ENCODE measurements at places on chromosomes 3 and 15.

- DNase-seq, result no peak
Measured at GRCh38 chr15:43314171-43314570, 16.2 kb downstream of the LCMT2 start.

DNA sequence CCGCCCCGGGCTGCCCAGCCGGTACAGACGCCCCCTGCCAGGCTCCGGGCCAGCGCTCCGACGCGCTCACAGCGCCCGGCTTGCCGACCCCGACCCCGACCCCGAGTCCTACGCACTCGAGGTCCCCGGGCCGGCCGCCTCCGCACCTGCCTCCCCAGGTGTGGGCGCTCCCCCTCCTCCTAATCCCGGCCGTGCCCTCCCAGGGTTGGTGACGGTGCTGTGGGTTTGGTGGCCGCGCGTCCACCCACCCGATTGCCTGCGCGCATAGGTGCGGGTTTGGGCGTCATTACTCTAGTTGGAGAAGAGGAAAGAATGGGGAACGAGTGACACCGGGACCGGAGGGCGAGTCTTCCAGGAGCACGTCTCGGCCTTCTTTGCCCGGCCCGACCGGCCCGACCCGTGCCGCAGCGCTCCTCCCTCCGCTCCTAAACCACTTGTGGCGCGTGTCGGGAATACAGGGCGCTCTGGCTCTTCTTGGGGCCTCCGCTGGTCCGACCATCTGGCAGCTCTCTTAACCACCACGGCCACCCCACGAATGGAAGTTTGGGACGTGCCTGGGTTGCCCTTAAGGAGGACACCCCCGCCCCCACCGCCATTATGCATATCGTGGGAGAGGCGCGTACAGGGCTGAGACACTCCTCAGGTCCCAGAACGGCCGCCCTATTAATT is 810 bp upstream of the THRB start:
- DNase-seq, result no peak

- DNase-seq, result no peak
Measured at GRCh38 chr3:45412763-45413162, 24.4 kb downstream of the LARS2 start.

- no peak for DNase-seq
Measured at GRCh38 chr3:32198714-32199113, 39.8 kb upstream of the CMTM8 start.

- DNase-seq, result no peak
Measured at GRCh38 chr3:127053450-127053849, 70.5 kb downstream of the PLXNA1 start.

GRCh38 chr3:46632792-46633191 is 20.5 kb downstream of the FAM240A start:
- no peak for DNase-seq

DNA sequence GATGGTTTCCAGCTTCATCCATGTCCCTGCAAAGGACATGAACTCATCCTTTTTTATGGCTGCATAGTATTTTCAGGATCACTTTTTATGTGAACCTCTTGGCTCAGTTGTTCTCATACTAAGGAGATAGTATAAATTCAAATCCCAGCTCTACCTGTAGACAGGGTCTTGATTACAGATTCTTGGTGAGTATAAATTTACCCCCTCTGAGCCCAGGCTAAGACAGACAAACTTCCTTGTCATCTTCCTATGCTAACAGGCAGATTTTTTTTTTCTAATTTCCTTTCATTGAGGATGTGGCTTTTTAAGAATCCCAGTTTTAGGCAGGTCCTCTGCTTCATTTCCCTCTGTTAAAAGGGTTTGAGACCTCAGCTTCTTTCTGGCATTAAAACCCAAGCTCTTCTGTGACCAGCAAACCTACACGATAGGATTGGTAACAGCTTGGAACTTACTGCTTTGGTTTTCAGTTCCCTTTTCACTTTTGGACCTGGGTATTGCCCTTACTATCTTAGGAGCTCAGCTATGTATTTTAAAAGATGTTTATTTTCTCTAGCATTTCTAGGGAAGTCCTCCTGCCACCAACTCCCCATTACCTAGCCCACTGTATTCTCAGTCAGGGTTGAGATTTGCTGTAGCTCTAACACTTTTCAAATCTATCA is 72.5 kb downstream of the VPS8 start:
- no peak for DNase-seq

GRCh38 chr3:124582196-124582595 is 148.1 kb upstream of the UMPS start:
- no peak for DNase-seq

- DNase-seq, result no peak
Measured at GRCh38 chr15:38642689-38643270, 78.2 kb upstream of the RASGRP1 start.

GRCh38 chr15:33152502-33153109 is 41.9 kb downstream of the FMN1 start:
- DNase-seq, result no peak

DNA sequence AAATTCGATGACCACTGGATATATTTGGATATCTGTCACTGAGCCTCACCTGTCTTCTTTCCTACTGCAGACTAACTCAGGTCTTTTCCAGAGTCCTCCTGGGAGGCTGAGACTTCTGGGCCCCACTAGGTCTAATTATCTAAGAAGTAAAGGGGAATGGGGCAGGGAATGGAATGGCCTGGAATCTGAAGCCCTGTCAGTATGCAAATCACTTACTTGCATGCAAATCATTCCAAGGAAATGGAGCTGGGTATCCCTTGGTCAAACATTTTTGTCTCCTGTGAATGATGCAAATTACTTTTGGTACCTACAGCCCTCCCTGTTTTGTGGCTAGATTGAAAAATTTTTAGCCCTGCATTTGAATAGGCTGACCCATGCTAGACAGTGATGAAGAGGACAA is 5.3 kb upstream of the SPSB4 start:
- DNase-seq, result no peak

DNA sequence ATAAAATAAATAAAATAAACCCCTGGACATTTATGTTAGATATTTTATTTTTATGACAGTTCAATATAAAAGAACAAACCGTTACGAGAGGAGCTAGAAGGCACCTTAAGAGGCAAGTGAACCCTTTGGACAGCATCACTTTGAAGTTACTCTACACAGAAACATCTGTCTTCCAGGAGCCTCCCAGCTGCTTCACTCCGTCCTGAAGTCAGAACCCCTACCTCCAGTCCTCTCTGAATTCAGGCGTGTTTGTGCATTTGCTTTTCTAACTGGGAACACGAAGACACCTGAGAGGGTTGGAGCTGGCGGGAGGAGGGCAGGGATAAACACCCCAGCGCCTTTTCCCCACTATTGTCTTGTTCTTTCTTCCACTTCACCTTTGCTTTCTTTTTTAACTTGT is 46.2 kb downstream of the CMTM7 start:
- no peak for DNase-seq

GRCh38 chr15:60009980-60010732 is 6.0 kb downstream of the FOXB1 start:
- DNase-seq, result no peak

DNA sequence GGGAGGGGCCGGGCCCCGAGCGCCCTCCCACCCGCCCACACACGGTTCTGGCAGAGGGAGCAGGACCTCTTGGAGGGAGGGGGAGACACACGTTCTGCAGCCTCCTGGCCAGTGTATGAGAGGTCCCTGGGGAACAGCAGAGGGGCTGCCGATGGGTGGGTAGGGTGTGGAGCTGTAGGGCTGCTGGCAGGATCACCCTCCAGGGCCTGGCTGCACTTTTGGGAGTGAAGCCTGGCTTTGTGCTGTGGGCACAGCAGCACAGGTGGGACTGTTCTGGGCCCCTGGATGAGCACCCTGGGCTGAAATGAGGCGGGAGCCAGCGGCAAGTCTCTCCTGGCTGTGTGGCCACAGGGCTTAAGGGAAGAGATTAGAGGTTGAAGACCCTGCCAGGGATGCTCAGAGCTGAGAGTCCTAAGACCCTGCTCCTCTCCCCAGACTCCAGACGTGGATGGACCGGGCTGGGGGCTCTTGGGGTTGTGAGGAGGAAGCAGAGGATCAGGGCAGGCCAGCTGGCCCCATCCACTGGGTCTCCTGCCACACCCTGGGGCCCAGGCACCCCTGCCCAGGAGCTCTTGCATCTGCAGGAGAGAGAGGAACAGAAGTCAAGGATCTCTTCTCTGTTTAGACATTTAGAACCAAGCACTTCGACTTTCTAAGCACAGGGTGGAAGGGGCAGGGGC is 45.2 kb downstream of the RGMA start:
- no peak for DNase-seq

DNA sequence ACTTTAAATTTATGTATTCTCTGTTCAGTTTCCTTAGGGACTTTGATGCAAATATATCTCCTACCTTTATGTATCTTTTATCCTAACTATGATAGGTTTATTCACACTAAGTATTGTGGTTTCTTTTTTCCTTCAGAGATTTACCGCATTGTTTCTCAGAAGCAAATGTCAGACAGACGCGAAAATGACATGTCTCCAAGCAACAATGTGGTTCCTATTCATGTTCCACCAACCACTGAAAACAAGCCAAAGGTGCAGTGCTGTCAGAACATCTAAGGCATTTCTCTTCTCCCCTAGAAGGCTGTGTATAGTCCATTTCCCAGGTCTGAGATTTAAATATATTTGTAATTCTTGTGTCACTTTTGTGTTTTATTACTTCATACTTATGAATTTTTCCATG is 18.3 kb downstream of the RAB11A start:
- DNase-seq, result no peak

DNA sequence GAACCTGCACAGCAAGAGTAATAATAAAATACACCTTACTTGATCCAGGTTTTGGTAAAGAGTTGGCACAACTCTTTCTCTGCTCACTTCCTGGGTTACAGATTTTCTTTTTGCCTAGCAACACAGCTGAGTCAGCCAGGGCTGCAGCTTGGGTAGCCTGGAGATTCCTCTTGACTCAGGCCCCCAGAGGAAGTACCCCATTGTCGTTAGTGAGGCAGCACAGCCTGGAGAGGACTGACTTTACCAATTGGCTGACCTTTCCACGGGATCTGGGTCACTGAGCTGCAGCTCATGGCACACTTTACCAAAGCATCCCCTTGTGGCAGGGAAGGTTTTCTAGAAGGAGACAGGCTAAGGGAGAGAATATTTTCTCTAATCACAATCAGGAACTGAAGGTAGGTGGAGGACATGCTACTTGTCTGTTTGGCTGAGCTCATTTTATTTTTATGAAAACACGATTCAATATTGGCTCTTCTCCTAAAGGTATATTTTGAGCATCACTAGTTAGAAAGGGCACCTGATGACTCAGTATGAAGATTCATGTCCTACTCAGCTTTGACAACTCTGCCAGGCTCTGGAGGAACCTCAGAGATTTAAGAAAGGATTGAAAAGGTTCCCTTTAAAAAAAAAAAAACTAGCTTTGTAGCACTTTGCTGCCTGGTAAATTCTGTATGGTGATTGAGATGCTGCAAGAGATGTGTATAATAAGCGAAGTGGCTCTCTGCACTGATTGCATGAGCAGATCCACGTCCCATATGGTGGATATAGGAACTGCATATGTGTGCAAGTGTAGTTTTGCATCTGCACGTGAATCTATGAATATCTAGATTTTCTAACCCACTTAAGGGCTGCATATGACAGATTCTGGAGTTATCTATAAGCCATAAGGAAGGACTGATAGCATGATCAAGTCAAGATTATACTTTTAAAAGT is 124.8 kb downstream of the CHDH start:
- DNase-seq, result no peak

DNA sequence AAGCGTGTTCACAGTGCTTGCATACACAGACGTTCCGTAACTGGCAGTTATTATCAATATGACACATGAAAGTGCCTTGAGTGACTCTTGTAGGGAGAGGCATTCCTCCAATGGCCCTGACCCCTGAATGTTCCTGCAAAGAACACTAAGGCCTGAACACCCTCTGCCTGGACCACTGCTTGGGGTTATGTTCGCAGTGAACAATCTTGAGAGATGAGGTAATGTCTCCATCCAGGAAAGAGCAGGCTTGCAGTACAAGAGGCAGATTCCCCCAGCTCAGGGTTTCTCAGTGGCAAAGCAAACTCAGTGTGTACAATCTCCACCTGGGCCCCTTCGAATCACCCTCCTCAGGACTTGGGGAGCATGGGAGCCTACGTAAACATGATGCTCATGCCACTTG is 324.6 kb downstream of the MAGI1 start:
- DNase-seq, result no peak

GRCh38 chr3:124793054-124793739 is 62.9 kb downstream of the UMPS start:
- no peak for DNase-seq

- no peak for DNase-seq
Measured at GRCh38 chr3:151476344-151477018, 15.6 kb upstream of the IGSF10 start.

Measured in cortex of kidney (tissue), 1 donor.